Activated CD4-positive, CD25-positive, alpha-beta regulatory T cell treated with anti-CD3 and anti-CD28 coated beads, Interleukin-2, amount 50 U/mL, for 24 hours (primary cell): ENCODE measurements at places on chromosomes 12 and 14.

- ATAC-seq: peak; percentile 38
Measured at GRCh38 chr14:88613552-88614010, 50.7 kb downstream of the ZC3H14 start.

DNA sequence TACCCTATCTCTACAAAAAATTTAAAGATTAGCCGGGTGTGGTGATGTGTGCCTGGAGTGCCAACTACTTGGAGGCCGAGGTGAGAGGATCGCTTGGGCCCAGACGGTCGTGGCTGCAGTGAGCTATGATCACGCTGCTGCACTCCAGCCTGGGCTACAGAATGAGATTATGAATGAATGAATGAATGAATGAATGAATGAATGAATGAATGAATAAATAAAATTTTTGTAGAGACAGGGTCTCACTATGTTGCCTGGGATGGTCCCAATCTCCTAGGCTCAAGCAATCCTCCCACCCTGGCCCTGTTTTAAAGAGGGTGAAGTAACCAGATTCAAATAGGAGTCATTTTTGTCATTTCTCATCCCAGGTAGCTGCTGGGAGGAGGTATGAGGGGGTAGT lies 176.2 kb upstream of the HIF1A start:
- ATAC-seq: no peak

GRCh38 chr14:103916636-103917262 lies 11.5 kb upstream of the TDRD9 start:
- ATAC-seq: no peak

- no peak for ATAC-seq
Measured at GRCh38 chr12:98788396-98788795, 143.3 kb downstream of the APAF1 start.

- ATAC-seq: no peak
Measured at GRCh38 chr14:102232348-102232625, 72.7 kb downstream of the MOK start.

DNA sequence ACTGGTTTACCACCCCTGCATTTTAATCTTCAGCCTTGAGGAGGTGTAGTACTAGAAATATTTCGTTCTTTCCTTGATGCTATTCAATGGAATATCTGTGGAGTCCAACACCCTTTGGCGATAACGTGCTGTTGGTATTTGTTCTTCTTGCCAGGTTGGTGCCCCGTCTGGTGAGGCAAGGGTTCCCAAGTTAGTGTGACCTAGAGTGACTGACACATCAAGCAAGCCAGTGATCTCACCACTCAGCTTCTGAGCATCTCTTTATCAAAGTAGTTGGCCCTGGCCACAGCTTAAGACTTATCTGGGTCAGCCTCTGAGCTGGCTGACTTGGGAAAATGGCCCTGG lies 60.2 kb downstream of the PLXNC1 start:
- peak; percentile 54 for ATAC-seq

DNA sequence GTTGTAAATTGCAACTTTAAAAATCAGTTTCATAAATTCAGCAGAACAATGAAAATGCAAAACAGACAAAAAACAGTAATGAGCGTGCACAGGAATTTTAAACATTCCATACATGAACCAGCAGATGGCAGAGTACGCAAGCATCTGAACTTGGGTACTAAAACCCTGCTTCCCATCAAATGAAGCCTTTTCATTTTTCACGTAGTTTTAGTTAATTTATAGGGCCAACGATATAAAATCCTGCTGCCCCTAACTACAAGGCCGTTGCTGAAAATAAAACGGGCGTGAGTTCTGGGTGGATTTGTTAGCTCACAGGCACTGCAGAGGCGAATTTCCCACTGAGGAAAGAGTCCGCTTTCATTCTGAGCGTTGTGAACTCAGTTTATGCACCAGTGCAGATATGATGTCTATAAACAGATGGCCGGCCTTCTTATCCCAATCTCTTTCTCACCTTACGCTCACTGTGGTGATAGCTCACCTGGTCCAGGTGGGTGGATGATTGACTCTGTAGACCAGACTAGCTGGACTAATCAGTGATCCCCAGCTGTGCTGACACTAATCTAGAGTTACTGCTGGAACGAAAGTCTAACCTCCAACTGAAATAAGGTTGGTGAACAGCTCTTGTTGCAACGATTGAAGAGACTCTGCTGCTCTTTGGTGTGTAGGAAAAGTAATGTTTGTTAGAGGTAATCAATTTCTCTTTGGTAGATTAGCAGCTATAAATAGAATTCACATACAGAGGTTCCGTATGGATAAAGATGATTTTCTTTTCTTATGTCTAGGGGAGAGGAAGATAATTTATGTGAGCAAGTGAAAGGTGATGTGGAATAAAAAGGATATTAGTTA lies 89.2 kb downstream of the PDZRN4 start:
- no peak for ATAC-seq

GRCh38 chr12:19130224-19131024 lies 891 bp downstream of the PLEKHA5 start:
- ATAC-seq: no peak

- no peak for ATAC-seq
Measured at GRCh38 chr14:73744175-73744867, 30.1 kb upstream of the PNMA1 start.

DNA sequence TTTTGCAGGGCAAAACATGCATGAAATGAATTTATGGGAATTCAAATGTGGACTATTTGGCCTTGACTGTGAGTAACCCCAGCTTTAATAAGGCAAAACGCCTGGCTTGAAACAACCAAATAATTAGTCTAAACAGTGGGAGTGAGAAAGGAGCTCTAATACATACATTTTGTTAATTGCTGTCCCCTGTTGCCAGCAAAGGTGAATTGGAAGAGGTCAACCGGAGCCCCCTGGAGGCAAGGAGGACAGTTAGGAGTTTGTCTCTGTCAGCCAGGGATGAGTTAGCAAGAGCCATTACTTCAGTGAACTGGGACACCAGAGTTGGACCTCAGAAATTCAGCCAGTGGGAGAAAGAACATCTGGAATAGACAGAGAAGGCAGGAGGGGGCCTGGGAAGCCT lies 17.4 kb downstream of the KRT76 start:
- no peak for ATAC-seq

GRCh38 chr14:39219075-39219499 lies 14.6 kb upstream of the MIA2 start:
- ATAC-seq: no peak

DNA sequence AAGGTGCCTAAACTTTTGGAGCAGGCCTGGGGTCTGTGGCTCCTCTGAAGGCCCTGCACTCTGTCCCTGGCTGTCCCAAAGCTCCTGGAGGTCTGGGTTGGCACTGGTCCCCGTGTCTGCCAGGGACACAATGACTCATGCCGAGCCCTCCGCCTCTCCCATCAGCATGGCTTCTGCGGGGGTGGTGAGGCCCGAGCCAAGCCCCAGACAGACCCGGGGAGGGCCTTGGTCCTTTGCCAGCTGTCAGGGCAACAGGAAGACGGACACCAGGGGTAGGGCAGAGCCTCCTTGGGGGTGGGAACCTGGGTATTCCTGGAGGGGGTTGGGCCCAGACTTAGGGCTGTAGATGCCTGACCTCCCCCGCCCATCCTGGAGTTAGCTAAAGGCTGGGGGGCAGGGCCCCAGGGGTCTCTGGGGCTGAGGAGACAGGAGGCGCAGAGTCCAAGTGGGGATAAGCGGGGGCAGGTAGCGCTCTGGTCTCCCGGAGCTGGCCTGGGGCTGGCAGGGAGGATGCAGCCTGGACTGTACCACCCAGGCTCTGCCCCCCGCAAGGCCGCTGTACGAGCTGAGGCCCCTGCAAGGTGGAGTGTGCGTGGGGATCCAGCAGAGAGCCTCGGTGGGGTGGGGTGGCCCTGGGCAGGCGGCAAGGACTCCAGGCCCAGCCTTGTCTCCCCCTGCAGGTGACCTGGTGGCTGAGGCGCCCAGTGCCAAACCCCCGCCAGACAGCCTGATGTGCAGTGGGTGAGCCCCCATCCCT lies 16.4 kb upstream of the PUS1 start:
- ATAC-seq: no peak

DNA sequence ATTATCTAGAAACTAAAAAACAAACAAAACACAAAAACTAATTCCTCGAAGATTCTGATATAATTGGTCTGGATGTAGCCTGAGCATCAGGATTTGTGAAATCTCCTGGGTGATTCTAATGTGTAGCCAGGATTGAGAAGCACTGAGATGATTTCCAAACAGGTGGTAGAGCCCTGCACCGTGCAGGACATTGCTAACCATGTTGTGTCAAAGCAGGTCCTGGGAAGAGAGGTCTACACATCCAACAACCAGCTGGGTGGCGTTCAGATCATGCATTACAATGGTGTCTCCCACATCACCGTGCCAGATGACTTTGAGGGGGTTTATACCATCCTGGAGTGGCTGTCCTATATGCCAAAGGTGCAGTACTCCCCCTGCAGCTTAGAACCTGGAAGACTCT lies 56.3 kb downstream of the FOXN4 start:
- no peak for ATAC-seq

DNA sequence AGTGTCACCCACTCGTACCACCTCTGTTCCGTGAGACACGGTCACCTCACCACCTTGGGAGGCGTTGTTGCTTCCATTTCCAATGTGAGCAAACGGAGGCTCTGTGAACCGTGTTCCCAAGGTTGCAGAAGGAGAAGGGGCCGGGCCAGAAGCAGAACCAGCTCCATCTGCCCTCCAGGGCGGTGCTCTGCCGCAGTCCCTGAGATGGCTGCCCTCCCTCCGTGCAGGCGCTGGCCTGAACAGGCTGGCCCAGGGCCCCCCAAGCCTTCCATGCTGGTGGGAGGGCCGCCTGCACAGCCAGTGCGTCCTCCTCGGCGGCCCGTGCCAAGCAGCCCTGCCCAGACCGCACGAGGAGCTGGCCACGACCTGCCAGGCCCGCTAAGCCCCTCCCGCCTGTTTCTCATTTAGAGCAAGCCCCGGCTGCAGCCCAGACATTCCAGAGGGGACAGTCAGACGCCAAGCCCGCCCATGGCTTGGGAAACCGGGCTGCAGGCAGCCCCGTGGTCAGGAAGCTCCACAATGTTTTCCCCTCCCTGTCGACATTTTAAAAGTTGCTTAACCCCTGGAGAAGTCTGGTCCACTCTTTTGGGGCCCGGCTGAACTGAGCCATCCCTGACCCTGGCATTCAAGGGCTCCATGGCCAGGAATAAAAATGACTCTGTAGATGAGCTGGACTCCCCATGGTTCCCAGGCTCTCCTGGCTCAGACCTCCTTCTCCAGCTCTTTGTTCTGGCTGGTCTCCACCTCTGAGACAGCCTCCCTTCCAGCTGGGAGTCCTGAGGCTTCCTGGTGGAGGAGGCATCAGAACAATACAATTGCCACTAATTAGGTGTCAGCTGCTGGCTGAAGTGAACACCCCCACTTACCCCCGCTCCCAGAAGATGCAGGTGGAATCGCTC lies 236.0 kb downstream of the BCL11B start:
- ATAC-seq: no peak

GRCh38 chr14:94395282-94395887 lies 7.0 kb upstream of the SERPINA1 start:
- no peak for ATAC-seq

GRCh38 chr12:42508913-42509460 lies 80.6 kb downstream of the PRICKLE1 start:
- ATAC-seq: no peak

GRCh38 chr12:22409377-22410164 lies 75.1 kb upstream of the ST8SIA1 start:
- peak; percentile 93 for ATAC-seq

- no peak for ATAC-seq
Measured at GRCh38 chr12:94418517-94418916, 41.1 kb downstream of the CEP83 start.

GRCh38 chr14:75521415-75522199 lies 662 bp upstream of the BATF start:
- peak; percentile 46 for ATAC-seq

DNA sequence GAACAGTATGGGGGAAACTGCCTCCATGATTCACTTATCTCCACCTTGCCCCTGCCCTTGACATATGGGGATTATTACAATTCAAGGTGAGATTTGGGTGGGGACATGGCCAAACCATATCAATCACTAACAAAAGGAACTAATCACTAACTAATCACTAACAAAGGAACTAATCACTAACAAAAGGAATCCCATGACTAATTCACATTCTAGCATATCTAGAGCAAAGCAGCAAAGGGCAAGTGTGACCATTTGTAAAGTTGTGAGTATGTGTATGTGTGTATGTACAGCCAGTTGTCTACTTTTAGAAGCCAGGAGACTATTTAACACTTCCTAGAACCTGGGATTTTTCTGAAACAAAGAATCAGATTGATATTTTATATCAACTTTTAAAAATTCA lies 30.9 kb upstream of the PCED1B start:
- ATAC-seq: no peak

DNA sequence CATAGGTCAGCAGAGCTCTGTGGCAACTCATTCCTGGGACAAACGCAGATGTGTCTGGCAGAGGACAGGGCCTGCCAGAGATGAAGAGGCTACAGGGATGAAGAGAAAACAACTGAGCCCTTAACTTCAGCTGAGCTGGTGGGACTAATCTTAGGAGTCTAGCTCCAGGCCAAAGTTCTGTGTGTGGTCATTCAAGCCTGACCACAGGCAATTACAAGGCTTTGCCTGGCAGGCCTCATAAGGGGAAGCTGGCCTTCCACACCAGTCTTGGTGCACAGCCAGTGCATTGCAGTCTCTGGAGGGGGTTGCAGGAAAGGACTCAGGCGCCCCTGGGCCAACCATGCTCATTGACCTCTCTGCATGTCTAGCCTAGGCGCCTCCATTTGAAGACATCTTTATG lies 127.6 kb upstream of the DAAM1 start:
- no peak for ATAC-seq

- peak; percentile 56 for ATAC-seq
Measured at GRCh38 chr14:78598046-78598920, 428.1 kb downstream of the NRXN3 start.

GRCh38 chr12:62700091-62700880 lies 233.7 kb downstream of the MON2 start:
- ATAC-seq: no peak

DNA sequence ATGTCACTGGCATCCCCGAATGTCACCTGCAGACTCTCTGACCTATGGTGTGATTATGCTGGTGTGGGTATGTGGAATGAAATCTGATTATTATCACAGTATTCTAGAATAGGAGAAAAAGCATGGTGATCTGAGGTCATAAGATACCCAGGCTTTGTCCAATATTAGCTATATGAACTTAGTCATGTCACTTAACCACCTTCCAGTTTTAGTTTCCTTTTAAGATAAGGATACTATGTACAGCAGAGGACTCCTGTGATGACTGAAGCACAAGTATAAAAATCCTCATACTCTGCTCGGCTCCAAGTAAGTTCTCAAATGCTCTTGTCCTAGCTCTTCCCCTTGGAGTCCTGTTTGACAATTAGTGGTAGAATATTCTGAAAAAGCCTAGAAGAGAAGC lies 2.8 kb downstream of the GNS start:
- ATAC-seq: peak; percentile 29

DNA sequence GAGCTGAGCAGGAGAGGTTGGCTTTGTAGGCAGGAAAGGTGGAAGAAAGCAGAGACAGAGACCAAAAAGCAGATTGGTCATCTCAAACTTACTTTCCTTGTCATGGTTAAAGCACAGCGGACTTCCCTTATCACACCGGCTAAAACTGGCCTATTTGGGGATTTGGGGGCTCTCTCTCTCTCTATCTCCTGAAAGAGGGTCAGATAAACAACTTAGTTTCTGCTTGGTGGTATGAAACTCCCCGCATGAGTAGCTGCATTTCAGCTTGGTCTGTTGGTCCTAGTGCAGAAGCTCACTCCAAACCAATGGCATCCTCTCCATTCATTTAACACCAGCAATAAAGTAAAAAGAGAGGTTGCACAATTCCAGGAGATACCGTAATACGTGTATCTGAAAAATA lies 57.1 kb downstream of the TNFAIP2 start:
- no peak for ATAC-seq

- ATAC-seq: no peak
Measured at GRCh38 chr12:118346895-118347294, 25.8 kb downstream of the TAOK3 start.

- ATAC-seq: no peak
Measured at GRCh38 chr12:47020211-47020821, 59.1 kb upstream of the PCED1B start.
